Stimulated activated CD4-positive, alpha-beta T cell treated with anti-CD3 and anti-CD28 coated beads, TNF-alpha, amount 100 ng/mL, for 4 hours (primary cell): ENCODE measurements at places on chromosomes 3 and 15.

- DNase-seq, result no peak
Measured at GRCh38 chr15:58538225-58538727, 106.5 kb downstream of the LIPC start.

GRCh38 chr15:89349206-89349558 is 14.6 kb upstream of the POLG start:
- no peak for DNase-seq

DNA sequence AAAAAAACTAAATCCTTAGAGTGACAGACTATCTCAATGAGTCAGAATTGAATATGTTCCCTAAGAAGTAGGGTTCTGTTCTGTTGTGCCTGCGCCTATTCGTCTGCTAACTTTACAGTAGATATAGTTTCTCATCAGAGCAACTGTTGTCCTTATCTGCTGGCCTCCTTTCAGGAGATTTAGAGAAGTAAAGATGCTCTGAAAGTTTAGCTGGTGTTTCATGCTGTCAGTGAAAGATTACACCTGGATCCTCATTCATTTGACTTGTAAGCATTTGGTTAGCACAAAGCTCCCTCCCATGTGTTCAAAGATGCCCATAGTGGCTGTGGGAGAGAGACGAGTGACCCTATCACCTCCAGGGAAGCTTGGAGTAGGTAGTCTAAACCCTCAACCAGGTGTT is 35.0 kb downstream of the SUCNR1 start:
- DNase-seq, result no peak

DNA sequence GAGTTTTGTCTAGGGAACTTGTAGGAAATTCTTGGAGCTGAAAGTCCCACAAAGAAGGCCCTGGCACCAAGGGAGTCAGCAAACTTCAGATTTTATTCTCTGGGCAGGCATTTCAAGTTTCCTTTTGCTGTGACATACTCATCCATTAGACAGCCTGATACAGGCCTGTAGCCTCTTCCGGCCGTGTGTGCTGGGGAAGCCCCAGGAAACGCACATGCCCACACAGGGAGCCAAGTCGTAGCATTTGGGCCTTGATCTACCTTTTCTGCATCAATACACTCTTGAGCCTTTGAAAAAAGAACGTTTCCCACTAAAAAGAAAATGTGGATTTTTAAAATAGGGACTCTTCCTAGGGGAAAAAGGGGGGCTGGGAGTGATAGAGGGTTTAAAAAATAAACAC is 15.0 kb downstream of the TIGIT start:
- DNase-seq, result peak; percentile 34

- DNase-seq, result no peak
Measured at GRCh38 chr15:88752501-88752900, 50.7 kb upstream of the ACAN start.

GRCh38 chr3:54535619-54536018 is 392.2 kb downstream of the LRTM1 start:
- no peak for DNase-seq

- no peak for DNase-seq
Measured at GRCh38 chr3:161510510-161511260, 14.1 kb downstream of the OTOL1 start.

GRCh38 chr15:78536134-78536533 is 4.1 kb upstream of the PSMA4 start:
- DNase-seq, result no peak

- DNase-seq, result no peak
Measured at GRCh38 chr3:128073807-128074206, 21.6 kb downstream of the SEC61A1 start.

- no peak for DNase-seq
Measured at GRCh38 chr3:193830791-193831191, 237.8 kb downstream of the OPA1 start.

DNA sequence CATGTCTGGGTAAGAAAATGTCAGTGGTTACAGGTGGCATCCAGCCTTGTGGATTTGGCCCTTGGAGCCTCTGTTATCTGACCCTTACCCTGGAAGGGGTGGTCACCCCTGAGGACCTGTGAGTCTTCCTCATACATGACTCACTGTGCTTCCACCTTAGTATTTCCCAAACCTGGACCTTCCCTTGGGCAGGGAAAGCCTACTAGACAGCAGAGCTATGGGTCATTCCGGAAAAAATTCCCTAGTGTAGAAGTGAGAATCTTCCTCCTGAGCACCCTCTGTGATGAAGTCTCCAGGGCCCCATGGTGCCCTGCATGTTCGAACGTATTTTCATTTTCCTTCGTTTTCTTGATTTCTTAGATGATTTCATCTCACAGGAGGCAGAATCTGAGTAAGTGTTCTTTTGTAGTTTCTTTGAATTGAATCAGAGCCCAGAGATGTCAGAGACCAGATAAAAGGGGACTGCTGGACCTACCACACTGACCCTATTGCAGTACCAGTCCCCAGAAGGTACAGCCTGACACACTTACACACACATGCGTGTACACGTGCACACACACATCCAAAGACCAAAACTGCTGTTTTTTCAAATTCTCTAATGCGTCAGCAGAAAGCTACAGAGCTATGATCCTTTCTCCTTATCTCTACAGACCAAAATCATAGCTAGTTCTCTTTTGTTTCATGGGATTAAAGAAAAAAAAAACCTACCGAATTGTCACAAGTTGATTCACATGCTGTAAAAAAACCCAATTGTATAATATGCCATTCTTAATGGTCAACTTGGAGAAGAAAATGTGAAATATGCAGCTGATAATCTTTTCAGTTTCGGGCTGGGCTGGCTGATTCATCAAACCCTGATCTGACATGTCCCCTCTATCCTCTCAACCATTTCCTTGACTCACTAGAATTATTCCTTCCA is 50.5 kb upstream of the ARHGEF3 start:
- DNase-seq, result no peak

DNA sequence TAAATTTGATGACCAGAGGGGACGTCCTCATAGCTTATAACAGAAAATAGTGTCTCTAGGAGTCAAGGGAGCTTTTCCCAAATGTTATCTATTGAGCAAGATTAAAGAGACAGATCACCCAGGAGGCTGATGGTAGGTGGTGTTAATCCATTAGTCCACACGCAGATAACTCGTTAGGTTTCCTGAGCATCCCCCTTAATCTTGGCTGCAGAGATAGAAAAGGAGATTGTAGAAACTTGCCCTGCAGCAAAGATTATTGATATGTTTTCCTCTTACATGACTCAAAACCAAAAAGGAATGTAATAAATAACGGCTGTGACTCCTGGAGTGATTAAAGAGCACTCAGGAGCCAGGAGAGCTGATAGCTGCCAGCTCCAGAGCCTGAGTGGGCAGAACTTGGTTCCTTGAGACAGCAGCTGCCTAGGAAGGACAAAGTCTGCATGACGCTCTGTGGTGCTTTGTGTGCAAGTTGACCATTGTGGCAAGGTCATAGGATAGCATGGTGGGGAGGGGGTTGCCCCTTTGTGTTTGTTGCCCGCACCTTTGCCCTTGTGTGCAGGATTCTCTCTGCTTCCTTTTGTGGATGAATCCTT is 234.8 kb downstream of the PTPRG start:
- DNase-seq, result no peak

- DNase-seq, result no peak
Measured at GRCh38 chr3:58434990-58435389, 1.4 kb upstream of the PDHB start.

DNA sequence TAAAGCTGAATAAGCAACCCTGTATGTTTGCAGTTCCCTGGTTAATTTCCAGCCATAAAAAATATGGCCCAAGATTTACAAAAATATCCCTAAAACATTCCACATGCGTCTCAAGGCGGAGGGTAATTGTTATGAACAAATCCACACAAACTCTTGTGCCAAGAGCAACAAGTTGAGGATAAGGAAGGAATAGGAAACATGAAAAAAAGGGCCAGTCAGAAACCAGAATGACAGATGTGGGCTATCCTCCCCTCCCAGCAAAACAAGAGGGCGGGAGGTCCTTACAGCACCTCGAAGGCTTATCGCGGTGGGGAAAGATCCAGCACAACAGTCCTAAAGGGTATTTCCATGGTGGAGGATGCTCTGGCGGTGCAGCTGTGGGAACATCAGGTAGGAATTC is 155.6 kb upstream of the HES1 start:
- no peak for DNase-seq

DNA sequence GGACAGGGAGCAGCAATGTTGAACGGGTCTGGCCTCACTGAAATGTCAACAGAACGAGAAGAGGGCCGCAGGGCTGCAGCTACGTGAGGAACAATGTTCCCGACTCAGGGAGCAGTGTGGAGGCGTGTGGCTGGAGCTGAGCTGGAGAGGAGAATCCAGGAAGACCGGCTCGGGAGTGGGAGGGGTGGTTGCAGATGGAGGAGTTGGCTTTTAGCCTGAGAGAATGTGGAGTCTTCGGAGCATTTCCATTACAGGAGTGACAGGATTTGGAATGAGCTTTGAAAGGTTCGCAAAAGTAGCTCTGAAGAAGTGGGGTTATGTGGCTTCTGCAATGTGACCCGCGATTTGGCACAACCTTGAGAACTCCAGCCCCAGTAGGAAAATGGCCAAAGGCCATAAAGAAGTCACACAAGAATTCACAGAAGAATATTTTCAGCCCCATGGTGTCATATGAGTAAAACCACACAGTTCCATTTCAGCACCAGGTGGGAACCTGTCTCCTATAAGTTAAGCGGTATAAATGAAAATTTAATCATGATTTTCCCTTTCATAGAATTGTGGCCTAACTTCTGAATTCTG is 78.8 kb upstream of the NSMCE3 start:
- no peak for DNase-seq

GRCh38 chr3:197504641-197505121 is 51.1 kb downstream of the BDH1 start:
- no peak for DNase-seq

DNA sequence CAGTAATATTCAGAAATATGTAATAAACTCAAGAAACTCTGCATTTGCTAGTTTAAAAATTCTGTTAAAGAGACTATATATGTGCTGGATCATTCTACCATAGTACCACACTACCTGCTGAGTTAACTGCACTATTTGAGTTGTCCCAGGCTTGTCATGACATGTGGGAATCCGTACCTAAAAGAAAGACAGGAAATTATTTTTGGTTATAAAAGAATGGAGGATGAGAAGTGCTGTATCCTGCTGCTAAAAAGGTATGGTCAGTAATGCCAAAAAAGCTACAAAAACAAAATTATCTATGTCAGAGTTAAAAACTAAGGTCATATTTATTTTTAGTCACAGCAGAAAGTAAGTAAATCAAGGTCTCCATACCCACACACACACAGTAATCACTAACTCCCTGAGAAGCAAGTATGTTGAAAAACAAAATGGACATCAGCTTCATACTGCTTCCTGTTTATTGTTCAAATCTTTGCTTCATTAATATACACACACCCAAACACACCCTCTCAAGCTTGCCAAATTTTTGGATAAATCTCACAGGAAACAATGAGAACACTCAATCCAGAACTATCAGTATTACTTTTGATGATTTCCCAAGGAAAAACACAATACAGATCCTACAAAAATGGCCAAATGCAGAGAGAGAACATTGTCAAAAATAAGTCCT is 33.7 kb downstream of the DENND6A start:
- DNase-seq, result no peak

GRCh38 chr3:36433511-36433910 is 53.2 kb downstream of the STAC start:
- no peak for DNase-seq

DNA sequence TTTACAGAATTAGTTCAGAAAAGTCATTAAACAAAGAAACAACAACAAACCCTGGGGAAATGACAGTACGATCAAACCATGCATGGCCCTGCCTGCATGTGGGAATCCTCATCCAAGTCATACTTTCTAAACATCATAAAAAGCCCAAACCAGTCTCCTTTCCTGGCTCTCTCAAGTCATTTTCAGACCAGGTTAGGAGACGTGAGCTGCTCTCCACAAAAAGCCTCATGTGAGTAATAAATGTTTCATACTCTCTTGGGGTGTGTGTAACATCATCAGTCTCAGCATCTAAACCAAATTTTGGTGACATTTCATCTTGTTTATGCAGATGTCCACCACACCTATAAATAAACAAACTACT is 18.9 kb downstream of the GREM1 start:
- DNase-seq, result no peak

- no peak for DNase-seq
Measured at GRCh38 chr3:193903966-193904365, 232.0 kb upstream of the HES1 start.

DNA sequence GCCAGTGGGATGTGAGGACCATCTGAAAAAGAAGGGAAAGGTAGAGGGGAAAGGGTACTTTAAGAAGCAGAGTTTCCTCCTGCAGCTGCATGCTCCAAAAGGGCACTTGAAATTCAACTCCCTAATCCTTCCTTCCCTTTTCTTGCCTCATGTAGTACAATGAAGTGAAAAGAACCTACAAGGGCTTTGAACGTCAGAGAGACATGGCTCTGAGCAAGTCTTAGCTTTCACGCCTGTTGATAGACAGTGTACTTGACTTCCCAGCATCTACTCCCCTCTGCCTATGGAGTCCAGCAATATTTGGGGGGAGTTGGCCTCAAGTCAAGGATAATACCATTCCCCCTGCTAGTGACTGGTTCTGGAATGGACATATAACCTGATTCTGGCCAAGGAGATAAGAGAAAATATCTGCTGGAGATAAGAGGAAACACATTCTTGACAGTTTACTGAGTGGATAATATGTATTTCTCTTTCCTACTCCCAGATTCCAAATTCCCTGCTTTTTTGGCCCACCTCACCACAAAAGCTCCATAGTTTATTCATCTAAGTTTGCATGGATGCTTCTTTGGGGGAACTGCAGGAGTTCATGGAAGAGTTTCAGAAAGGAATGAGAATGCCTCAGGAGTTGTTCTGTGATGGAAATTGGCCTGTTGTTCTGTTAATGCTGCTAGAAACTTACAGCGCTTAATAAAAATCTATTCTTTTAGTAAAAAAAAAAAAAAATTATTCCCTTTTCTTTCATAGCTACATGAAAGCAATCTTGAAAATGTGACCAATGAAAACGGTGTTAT is 193.0 kb upstream of the TPM1 start:
- DNase-seq, result no peak

DNA sequence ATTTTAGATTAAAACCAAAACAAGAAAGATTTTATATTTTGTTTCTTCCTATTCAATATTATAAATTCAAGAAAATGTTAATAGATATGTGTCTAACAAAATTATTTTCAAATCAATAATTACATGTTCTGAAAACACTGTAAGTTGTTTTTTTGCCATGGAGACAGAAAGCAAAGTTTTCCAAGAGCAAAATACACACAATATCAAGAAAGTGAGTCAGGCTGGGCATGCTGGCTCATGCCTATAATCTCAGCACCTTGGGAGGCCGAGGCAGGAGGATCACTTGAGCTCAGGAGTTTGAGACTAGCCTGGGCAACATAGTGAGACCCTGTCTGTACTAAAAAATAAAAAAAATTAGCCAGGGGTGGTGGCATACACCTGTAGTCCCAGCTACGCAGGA is 71.7 kb downstream of the TTC23 start:
- DNase-seq, result no peak

GRCh38 chr3:62329971-62330370 is 43.4 kb downstream of the FEZF2 start:
- DNase-seq, result no peak
